ENCODE measurements at places on chromosomes 1 and 21. TPM values are rescaled to one million over a fixed set of nuclear protein-coding genes. Genes with fewer than 3 reads are reported as not detected.

DNA sequence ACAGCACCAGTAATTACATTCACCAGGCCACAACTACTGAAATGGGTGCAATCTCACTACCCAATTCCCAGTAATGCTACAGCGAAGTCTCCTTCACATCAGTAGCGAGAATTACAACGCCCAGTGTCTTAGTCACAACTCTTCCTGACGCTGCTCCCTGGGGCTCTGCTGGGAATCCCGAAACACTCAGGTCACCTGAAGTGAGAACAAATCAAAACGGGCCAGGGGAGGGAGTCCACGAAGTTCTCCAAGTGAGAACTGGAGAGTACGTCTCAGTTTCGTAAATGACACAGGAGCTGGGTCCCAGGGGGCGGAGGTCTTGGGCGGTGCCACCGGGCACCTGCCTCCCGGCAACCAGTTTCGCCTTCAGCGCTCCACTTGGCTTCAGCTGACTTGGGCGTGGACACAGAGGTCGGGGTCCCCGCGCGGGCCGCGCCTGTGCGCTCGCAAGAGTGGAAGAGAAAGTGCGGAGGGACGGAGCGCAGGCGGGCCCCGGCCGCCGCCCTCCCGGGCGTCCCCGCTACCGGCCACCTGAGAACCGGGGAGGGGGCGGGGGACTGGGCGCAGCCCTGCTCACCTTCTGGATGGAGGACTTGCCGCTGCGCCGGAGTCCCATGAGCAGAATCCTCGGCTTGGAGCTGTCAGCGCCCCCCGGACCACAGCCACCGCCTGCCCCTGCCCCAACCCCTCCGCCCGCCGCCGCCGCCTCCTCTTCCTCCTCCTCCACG, 575 bp downstream of the RRAGC start:
- DNase-seq = peak; percentile 23

TNFRSF4 gene
- total RNA-seq = not detected

DNA sequence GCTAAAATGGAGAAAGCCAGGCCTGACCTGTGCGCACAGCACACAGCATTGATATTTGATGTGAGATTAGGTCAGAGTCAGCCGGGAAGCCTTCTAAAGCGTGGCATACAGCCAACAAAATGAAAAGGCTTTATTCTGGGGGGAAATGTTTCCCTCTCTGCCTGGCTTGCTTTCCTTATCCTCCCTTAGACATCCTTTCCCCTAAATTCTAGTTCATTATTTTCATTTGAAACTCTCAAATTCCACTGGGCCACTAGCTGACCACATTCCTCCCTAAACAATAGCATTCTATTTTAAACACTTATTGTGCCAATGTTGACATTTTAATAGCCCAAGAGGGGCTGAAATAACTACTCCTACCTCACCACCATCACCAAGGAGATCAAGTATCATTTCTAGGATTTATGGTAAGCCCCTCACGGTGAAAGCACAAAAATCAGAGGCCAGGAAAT, 49.4 kb downstream of the LEPR start:
- DNase-seq = no peak

OR10J1 gene
- not detected for total RNA-seq

- DNase-seq = no peak
These were observed 23.7 kb downstream of the RRP1 start for GRCh38 chr21:43812957-43813655.

- DNase-seq = no peak
These were observed 23.1 kb upstream of the TOR3A start for GRCh38 chr1:179058487-179059483.

DNA sequence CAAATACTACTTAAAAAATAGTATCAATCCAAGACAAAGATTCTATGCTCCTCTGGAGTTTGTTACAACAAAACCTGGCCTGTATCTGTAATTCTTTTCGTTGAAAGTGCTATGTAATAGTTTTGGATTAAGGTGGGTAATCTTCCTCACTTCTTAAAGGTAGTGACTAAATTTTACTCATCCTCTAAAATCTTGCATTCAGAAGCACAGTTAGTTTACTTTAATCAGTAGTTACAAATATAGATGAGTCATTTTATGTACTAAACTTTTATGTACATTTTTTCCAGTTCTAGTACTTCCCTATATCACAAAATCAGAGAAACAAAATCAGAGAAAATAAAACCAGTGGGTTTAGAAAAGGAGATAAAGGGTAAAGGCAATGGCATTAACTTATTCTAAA, 51.3 kb downstream of the ZNHIT6 start:
- DNase-seq = no peak

LIPI gene
- total RNA-seq = not detected

TSPEAR gene
- total RNA-seq = not detected

Measured in G401 (cell line).